Mesothelial cell of epicardium (in vitro differentiated cells): ENCODE measurements at places on chromosomes 6 and 20.

DNA sequence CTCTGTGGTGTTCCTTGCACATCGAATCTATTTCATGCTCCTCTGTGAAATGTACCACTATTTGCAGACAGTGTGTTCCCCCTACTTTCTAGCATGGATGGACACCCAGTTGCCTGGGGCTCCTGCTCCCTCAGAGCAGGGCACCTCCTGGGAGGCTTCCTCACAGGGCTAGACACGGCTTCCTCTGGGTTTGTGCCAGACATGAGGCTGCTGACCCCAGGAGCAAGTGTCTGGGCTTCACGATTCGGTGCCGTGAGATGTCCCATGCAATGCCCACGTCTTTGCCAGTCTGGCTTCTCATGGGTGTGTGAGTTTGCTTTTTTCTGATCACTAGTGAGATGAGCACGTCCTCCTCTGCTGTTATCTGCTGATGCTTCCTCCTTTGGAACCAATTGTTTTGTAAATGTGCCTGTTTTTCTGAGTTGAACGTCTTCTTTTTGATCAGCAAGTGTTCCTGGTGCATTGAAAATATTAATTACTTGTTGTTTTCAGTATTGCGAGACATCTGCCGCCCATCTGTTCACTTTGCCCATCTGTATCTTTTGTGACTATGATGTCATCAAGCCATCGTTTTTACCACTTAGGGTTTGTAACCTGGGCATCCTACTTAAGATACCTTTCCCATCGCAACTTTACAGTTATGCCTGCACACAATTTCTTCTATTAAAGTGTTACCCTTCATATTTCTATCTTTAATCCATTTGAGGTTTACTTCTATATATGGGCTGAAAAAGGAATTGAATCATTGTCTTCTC, 92.0 kb downstream of the TTLL2 start:
- no peak for DNase-seq

DNA sequence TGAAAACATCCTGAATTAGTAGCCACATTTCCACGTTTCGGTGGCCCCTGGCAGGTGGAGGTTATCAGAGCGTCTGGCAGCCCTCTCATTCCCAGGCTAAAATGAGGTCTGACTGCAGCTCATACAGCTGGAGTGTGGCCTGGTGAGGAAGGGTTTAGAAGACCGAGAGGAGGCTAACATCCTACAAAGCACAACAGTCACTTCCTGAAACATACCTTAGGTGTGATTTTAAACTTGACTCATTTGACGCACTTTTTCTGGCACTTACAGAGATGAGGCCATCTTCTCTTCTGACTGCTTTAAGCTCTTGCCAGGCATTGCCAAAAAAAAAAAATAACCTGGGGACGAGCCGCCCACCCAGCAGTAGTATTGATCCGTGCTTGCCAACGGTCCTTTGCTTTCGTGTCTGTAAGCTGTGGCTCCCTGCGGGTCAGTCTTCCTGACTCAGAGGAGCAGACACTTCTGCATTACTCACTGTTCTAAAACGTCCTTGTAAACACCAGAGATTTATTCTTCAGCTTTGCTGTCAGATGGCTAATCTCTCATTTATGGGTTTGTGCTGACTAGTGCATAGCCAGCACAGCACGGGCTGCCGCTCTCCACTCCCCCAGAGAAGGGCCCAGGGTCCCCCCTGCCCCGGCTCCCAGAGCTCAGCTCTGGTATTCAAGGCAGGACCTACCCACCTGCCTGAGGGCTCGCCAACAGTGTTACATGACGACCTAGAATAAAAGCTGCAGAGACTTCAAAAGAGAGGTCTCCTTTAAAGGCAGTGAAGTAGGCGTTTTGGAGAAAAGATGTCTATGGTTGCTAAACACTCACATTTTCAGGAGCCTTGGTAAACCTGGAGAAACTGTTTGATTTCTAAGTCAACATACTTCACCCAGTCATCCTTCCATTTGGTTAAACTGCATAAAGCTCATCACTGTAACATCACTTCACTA, 78.5 kb upstream of the FRMD1 start:
- DNase-seq, result peak; percentile 55

GRCh38 chr20:4721719-4722118, at the start of gene PRND:
Gene PRND, plus strand, starts transcription at chr20:4721909. Its CDS starts 2,643 bp downstream, at chr20:4724552.
- DNase-seq, result no peak

- no peak for DNase-seq
Observed at GRCh38 chr6:42179945-42180313, 6.8 kb downstream of the GUCA1A start.

GRCh38 chr20:1761116-1761515, 103.5 kb upstream of the SIRPG start:
- DNase-seq, result no peak

GRCh38 chr6:13866301-13866700, 51.9 kb upstream of the MCUR1 start:
- no peak for DNase-seq
